Right ventricle myocardium inferior (tissue), 1 donor: ENCODE measurements at places on chromosomes 6 and 20.
A peak's percentile ranks its signal among the peaks of the same experiment; 100 is the strongest.

DNA sequence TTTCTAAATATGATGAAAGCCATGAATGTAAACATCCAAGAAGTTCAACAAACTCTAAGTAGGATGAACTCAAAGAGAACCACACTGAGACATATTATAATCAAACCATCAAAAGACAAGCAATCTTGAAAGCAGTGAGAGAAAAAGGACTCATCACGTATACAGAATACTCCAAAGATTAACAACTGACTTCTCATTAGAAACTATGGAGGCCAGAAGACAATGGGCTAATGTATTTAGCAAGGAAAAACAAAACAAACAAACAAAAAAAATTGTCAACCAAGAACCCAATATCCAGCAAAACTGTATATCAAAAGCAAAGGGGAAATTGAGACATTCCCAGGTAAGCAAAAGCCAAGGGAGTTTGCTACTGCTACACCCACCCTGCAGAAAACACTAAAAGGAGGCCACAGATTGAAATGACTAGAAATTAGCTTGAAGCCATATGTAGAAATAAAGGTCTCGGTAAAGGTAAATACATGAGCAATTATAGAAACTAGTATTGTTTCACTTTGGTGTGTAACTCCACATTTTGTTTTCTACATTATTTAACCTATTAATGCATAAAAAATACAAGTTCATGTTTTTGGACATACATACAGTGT lies 301.1 kb upstream of the QKI start:
- DNase-seq: no peak

DNA sequence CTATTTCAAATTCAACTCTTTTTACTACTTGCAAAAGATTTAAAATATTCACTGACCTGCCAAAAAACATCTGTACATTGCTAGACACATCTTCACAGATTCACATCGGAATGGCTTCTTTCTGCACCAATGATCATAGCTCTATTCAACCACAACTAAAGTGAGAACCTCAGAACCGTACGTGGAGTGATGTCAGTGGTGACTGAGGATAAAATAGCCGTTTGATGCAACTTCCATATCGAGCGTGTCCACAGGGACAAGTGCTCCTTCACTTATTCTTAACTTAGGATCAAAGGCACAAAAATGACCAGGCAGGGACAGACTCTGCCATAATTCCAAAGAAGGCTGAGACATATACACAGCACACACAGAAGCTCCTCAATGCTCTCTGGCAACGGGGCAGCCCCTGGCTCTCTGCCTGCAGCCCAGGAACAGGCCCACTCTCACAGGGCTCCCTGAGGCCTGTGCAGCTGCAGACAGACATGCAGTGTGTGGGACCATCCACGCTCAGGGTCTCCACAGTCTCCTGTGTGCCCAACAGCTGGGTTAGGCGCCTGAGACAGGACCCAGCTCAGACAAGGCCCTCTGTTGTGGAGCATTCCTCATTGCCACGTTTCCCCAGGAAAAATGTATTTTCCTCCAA lies 22.8 kb downstream of the FYN start:
- peak; percentile 76 for DNase-seq

DNA sequence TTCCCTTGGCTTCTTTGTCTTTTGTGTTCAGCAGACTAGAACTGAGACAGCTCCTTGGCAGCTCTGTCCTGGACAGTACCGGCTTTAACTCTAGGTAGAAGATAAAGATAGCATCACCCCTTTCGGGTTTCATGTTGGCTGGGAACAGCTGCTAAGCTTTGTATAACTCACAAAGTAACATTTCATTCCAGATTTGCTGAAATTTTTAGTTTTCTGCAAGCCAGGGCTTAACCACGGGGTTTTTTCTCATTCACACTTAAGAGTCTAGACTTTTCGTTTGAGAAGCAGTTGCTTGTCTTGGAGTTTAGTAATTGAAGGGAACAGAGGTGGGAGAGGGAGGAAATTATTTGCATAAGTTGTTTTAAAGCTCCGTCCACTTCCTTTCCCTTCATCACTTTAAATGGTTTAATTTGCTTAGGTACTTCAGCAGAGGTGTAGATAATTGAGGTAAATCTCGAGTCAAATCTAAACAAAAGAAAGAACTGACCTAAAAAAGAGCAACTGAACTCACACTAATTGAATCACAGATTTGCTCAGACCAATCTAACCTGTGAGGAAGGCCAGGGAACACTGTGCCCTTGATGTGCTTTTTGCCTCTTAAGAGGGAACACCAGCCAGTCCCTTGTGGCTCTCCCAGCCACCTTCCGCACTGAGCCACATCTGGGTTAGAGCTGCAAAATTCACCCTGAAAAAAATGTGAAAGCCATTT lies 48.3 kb downstream of the RREB1 start:
- no peak for DNase-seq

- peak; percentile 92 for DNase-seq
These were observed 2.0 kb upstream of the SLC29A1 start for GRCh38 chr6:44221291-44221960.

- DNase-seq: no peak
These were observed 464.1 kb downstream of the UTRN start for GRCh38 chr6:144749263-144749662.

DNA sequence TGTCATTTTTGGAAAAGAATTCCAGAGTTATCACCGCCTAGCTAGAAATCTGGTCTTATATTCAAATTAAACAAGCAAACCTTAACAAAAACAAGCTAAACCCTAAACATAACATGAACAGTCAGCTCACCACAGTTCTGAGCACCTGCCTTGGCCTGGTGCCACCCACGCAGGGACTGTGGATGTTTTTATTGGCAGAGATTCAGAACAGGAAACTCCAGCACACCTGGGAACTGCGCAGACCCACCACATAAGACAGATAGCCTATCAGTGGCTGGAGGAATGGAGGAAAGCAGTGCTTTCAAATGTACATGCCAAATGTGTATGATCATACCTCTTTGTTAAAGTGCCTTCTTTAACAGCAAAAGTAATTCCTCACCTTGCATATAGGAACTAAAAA lies 8.9 kb downstream of the SLC16A10 start:
- no peak for DNase-seq
